ENCODE measurements at places on chromosomes 5 and 9. TPM values are rescaled to one million over a fixed set of nuclear protein-coding genes. Genes with fewer than 3 reads are reported as not detected.

DNA sequence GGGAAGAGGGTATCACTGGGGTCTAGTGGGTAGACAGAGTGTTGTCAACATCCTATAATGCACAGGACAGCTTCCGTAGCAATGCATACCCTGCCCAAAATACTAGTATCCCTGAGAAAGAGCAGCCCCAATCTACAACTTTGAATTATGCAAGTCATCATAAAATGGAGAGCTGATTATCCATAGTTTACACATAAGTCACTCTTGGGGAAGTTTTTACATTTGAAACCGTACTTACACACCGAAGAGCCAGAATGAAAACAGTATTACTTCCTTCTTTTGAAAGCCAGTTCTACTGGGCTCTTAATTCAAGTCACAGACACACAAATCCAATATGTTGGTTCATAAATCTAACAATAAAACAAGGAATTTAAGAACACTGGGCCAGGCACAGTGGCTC is 21.6 kb downstream of the RNF145 start:
- H3K27ac ChIP-seq: peak overlapping the region; percentile 84
- DNase-seq: no peak
- H3K27me3 ChIP-seq: no peaks in the 10 kb centered on the region
- peaks cover 41% of the 10 kb centered on the region for H3K36me3 ChIP-seq

Gene ERCC6L2
- 35.2 TPM for total RNA-seq

- no peak overlapping the region for H3K27ac ChIP-seq
- no peaks in the 10 kb centered on the region for H3K36me3 ChIP-seq
- no peaks in the 10 kb centered on the region for H3K4me1 ChIP-seq
- no peak for DNase-seq
- no peak overlapping the region for H3K4me3 ChIP-seq
Observed at GRCh38 chr9:114060711-114061110, 17.4 kb downstream of the AMBP start.

DNA sequence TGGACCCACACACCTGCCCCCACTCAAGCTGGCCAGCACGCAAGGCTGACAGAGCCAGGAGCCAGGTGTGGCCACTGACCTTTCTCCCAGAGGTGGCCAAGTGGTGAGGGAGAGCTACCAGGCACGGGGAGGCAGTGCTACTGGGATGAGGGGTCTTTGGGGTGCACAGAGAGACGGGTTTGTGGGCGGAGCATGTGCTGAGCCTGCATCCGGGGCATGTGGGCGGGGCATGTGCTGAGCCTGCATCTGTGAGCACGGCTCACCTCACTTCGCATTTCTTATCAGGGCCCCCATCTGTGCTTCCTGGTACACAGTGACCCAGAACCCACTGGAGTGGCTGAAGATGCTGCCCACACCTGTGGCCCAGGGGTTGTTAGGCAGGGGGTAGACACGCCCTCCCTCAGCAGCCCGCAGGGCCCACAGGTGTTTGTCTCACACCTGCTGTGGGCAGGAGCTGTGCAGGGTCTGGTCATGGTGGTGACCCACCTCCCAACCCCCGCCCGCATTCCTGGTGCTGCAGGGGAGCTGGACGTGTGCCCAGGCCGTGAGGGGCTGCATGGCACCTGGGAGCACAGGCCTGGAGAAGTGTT is 21.5 kb downstream of the CCDC187 start:
- peaks cover 8% of the 10 kb centered on the region for H3K4me1 ChIP-seq
- no peaks in the 10 kb centered on the region for H3K36me3 ChIP-seq
- no peak overlapping the region for H3K27ac ChIP-seq
- no peak for DNase-seq
- H3K4me3 ChIP-seq: no peak overlapping the region

DNA sequence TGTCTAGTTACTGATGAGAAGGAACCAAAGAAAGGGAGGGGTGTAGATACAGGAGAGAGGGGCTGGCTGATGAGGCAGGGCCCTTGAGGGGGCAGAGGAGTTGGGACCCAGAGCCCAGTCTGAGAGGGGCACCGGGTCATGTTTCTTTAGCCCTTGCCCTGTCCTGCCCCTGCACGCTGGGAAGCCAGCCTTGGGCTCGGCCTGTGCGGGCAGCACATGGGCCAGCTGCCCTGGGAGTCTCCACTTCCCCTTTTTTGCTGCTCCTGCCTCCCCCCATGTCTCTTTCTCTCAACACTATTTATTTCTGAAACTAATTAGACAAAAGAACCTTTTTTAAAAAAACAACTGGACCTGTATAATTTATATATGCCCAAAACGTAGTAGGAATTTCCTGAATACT is 20.5 kb downstream of the MVB12B start:
- peaks cover 24% of the 10 kb centered on the region for H3K4me1 ChIP-seq
- DNase-seq: no peak
- H3K27me3 ChIP-seq: no peaks in the 10 kb centered on the region
- peak overlapping the region; percentile 24 for H3K27ac ChIP-seq
- no peaks in the 10 kb centered on the region for H3K36me3 ChIP-seq
- no peak overlapping the region for H3K4me3 ChIP-seq

GRCh38 chr5:112342389-112342788 is 76.7 kb downstream of the EPB41L4A start:
- H3K27me3 ChIP-seq: no peaks in the 10 kb centered on the region
- H3K27ac ChIP-seq: no peak overlapping the region
- DNase-seq: no peak

Gene ADAMTS12
- total RNA-seq: 0.76 TPM

DNA sequence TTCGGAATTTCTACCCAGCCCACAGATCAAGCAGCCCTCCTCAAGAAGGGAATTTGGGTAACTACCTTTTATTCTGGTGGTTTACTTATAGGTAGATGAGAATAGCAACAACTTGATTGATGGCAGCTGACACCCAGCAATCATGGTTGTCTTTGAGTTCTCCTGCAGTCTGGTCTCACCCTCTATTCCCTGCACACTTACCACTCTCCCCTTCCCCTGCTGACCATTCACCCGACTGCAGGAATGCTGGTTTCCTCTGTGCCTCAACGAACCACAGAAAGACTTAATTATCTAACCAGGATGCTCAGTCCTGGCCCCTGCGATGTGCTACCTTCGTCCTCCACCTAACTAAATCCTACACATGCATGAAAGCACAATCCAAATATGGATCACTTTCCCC is 243.0 kb downstream of the RFK start:
- H3K27ac ChIP-seq: no peak overlapping the region
- no peak overlapping the region for H3K4me3 ChIP-seq
- no peaks in the 10 kb centered on the region for H3K27me3 ChIP-seq
- H3K4me1 ChIP-seq: no peaks in the 10 kb centered on the region

GRCh38 chr5:148909040-148909439 is 82.6 kb downstream of the ADRB2 start:
- no peak overlapping the region for H3K4me3 ChIP-seq
- H3K4me1 ChIP-seq: peaks cover 28% of the 10 kb centered on the region
- no peaks in the 10 kb centered on the region for H3K27me3 ChIP-seq
- no peak overlapping the region for H3K27ac ChIP-seq
- H3K36me3 ChIP-seq: no peaks in the 10 kb centered on the region
- no peak for DNase-seq

- no peaks in the 10 kb centered on the region for H3K27me3 ChIP-seq
- no peak for DNase-seq
- peaks cover 5% of the 10 kb centered on the region for H3K36me3 ChIP-seq
- H3K27ac ChIP-seq: no peak overlapping the region
- H3K4me1 ChIP-seq: no peaks in the 10 kb centered on the region
Observed at GRCh38 chr5:55411876-55412275, 104.1 kb downstream of the MTREX start.

GRCh38 chr9:91856419-91856818 is 93.6 kb downstream of the ROR2 start:
- H3K36me3 ChIP-seq: no peaks in the 10 kb centered on the region
- peak overlapping the region; percentile 75 for H3K27ac ChIP-seq

- DNase-seq: no peak
- H3K4me1 ChIP-seq: no peaks in the 10 kb centered on the region
- no peak overlapping the region for H3K27ac ChIP-seq
- H3K36me3 ChIP-seq: no peaks in the 10 kb centered on the region
- H3K27me3 ChIP-seq: peaks cover 41% of the 10 kb centered on the region
Observed at GRCh38 chr5:1737790-1738405, 61.7 kb downstream of the MRPL36 start.

DNA sequence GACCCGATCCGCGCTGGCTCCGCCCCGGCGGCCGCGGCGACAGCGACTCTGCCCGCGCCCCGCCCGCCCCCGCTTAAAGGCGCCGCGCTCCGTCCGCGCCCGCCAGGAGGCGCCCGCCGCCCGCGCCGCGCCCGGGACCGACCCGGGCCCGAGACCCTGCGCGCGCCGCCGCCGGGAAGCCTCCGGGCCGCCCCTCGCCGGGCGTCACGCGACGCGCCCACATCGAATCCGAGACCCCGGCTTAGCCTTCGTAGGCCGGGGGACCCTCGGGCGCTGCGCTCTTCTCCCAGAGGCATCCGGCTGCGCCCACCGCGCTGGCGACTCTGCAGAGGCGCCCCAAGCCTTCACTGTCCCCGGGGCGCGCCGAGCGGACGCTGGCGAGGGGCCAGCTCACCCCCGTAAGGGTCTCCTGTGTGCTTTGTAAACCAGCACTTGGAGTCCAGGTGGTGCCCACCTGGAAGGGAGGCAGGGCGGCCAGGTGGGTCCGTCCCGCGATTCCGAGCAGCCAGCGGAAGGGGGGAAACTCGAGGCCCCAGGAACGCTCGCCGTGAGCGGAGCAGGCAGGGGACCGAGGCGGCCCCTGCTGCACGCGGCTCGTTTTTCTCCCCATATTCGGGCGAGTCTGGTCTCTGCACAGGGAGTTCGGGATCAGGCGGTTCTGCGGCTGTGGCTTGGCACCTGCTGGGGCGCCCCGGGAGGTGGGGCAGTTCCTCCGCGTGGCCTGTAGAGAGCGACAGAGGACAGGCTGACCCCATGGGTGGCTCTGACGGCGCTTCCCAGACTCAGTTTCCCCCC is 423 bp upstream of the ABCA2 start:
- no peaks in the 10 kb centered on the region for H3K36me3 ChIP-seq
- peak overlapping the region; percentile 50 for H3K27ac ChIP-seq
- H3K4me1 ChIP-seq: peaks cover 35% of the 10 kb centered on the region
- no peak for DNase-seq

Gene TAL2
- not detected for total RNA-seq

DNA sequence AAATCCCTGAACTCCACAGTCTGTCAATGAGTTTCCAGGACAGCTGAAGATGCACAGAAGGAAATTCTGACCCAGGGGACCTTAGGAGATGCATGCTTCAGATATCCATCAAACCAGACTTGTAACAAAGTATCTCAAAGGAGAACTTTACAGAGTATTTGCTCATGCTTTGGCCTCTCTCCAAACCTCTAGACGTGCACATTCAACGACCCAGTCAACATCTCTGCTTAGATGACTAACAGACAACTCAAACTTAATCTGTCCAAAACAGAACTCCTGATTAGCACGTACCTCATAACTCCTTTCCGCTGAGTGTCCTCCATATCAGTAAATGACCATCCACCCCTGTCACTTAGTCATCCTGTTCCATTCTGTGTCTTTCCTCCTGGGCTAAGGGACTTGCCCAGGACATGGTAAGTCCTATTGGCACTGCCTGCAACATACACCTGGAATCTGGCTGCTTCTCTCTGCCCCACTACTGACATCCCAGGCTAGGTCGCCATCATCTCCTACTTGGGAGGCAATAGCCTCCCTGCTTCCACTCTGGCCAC is 107.4 kb downstream of the LMNB1 start:
- no peak for DNase-seq
- H3K36me3 ChIP-seq: no peaks in the 10 kb centered on the region
- H3K4me1 ChIP-seq: no peaks in the 10 kb centered on the region
- no peaks in the 10 kb centered on the region for H3K27me3 ChIP-seq
- H3K27ac ChIP-seq: no peak overlapping the region

Gene RPL12
- total RNA-seq: 2,452 TPM

Gene MEGF10
- total RNA-seq: not detected

Gene MVB12B
- 13.2 TPM for total RNA-seq

DNA sequence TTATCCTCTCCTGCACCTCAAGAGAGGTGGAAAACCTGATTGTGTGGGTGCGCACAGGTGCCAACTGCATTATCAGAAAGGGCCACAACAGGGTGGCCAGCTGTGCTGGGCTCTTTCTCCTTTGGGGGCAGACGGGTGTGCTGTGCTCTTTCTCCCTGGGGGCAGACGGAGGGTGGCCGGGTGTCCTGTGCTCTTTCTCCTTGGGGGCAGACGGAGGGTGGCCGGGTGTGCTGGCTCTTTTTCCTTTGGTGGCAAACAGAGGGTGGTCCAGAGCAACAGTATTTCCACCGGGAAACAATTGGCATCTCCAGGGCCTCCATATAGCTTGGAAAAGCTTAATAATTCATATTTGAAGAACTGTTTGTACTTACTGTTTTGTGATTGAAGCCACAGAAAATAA is 6.8 kb downstream of the LMX1B start:
- H3K4me3 ChIP-seq: no peak overlapping the region
- peaks cover 7% of the 10 kb centered on the region for H3K4me1 ChIP-seq
- peaks cover 100% of the 10 kb centered on the region for H3K27me3 ChIP-seq
- no peak overlapping the region for H3K27ac ChIP-seq
- no peak for DNase-seq

- H3K27me3 ChIP-seq: no peaks in the 10 kb centered on the region
- no peak for DNase-seq
- H3K4me3 ChIP-seq: no peak overlapping the region
- H3K36me3 ChIP-seq: no peaks in the 10 kb centered on the region
- H3K27ac ChIP-seq: no peak overlapping the region
- no peaks in the 10 kb centered on the region for H3K4me1 ChIP-seq
Observed at GRCh38 chr5:160087199-160087598, 32.1 kb downstream of the PWWP2A start.

- no peaks in the 10 kb centered on the region for H3K27me3 ChIP-seq
- no peak overlapping the region for H3K4me3 ChIP-seq
- H3K4me1 ChIP-seq: no peaks in the 10 kb centered on the region
- DNase-seq: no peak
Observed at GRCh38 chr9:137491735-137492432, 32.8 kb upstream of the NSMF start.

GRCh38 chr5:172285226-172286143 is 1.9 kb upstream of the UBTD2 start:
- H3K36me3 ChIP-seq: no peaks in the 10 kb centered on the region
- H3K27me3 ChIP-seq: no peaks in the 10 kb centered on the region
- no peak for DNase-seq

GRCh38 chr9:68974431-68974830 is 39.5 kb downstream of the PRKACG start:
- H3K36me3 ChIP-seq: no peaks in the 10 kb centered on the region
- no peak overlapping the region for H3K27ac ChIP-seq
- no peaks in the 10 kb centered on the region for H3K27me3 ChIP-seq
- no peaks in the 10 kb centered on the region for H3K4me1 ChIP-seq
- H3K4me3 ChIP-seq: peak overlapping the region; percentile 1
- no peak for DNase-seq

Gene PCDHB10
- total RNA-seq: 0.26 TPM

Gene MZB1
- total RNA-seq: 3.4 TPM

- DNase-seq: no peak
- H3K36me3 ChIP-seq: no peaks in the 10 kb centered on the region
- no peaks in the 10 kb centered on the region for H3K27me3 ChIP-seq
Observed at GRCh38 chr5:83586874-83587776, 115.6 kb downstream of the VCAN start.

Gene PCDHGA11
- total RNA-seq: 4.2 TPM

- DNase-seq: no peak
- no peaks in the 10 kb centered on the region for H3K27me3 ChIP-seq
- no peaks in the 10 kb centered on the region for H3K36me3 ChIP-seq
- no peak overlapping the region for H3K27ac ChIP-seq
- H3K4me1 ChIP-seq: no peaks in the 10 kb centered on the region
Observed at GRCh38 chr5:74655716-74656115, 15.2 kb upstream of the ENC1 start.
